ENCODE measurements at places on chromosomes 5 and 9.

- DNase-seq = no peak
Observed at GRCh38 chr5:77563475-77563874, 71.4 kb upstream of the WDR41 start.

DNA sequence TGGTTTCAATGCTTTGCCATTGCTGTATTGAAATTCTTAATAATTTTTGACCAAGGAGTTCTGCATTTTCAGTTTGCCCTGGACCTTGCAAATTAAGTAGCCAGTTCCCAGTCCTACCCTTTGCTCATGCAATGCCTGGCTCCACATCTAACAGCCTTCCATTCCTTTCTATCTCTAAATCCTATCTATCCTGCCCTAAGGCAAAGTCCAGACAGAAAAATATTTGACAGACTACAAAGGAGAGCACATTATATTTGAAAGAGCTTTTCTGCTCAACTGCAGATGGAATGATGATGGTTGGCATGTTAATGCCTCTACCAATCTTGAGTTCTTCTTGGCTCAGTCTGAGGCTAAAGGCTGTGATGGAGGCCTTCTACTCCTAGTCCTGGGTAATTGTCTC, 15.5 kb downstream of the SLC22A4 start:
- DNase-seq = no peak

DNA sequence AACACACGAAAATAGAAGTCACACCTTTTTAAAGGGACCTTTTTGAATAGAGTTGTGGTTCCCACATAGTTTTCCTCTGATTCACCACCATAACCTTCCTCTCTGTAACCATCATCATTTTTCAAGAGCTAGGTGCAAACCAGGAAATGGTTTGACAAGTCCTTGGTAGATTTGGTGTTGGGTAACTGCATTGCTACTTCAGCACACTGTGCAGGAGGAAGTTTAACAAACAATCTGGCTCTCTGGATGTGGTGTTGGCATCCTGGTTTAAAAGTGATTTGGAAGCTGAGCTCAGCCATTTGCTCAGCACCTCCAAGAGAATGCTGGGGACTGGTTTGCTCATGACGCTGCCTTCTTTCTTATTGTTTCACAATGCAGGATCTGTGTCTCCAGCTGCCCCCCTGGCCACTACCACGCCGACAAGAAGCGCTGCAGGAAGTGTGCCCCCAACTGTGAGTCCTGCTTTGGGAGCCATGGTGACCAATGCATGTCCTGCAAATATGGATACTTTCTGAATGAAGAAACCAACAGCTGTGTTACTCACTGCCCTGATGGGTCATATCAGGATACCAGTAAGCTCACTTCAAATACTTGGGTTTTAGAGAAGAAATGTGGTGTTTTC, 213.1 kb downstream of the RFK start:
- DNase-seq = peak; percentile 5

DNA sequence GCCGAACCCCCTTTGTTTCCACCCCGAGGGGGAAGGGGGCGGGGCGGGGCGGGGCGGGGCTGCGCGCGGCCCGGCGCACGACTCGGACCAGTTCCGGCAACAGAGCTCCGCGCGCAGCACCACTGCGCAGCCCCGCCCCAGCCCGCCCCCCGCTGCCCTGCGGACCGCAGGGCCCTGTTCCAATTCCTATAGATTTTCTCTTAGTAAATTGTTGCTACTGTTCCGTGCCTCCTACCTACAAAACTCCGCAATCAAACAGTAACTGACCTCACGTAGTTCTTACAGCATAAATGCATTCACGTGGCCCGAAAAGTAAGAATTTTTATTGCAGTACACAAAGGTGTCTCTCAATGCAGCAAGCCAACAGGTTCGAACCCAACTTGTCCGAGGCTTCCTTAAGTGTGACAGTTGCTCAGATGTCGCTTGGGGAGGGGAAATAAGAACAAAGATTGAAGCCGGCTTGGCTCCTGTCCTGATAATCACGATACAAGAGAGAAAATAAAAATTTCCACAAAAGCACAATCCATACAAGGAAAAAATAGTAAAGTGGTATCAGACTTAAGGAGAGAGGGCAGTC, 1.2 kb upstream of the RNF38 start:
- peak; percentile 46 for DNase-seq

DNA sequence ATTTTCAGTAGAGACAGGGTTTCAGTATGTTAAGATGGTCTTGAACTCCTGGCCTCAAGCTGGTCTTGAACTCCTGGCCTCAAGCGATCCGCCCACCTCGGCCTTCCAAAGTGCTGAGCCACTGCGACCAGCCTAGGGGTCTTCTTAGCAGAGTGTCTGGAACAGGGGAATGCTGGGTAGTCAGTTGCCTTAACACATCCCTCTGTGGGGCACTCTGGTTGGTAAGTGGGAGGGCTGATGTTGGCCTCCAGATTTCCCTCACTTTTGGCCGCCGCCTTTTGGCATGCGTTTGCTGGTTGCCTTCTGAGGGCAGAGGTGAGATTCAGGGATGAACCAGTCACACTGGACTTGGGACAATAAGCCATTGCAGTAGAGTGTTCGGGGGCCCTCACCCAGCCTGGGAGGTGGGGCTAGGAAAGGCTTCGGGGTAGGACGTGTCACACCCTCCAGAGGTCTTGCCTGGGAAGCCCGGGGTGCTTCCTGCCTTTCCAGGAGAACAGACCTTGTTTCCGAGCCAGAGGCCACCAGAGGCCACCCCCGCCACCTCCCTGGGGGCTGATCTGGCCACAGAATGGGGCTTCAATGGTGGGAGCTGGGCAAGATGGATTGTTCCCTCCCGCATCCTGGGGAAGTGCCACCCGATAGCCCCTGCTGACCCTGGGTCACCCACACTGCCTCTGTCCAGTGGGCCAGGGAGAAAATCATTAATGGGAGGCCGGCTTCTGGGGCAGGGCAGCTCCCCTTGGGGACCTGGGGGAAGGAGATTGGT, 13.3 kb downstream of the FGF18 start:
- DNase-seq = no peak

All from NCI-H460 (cell line).